Naive thymus-derived CD8-positive, alpha-beta T cell (primary cell): ENCODE measurements at places on chromosomes 11 and 22.
A peak's percentile ranks its signal among the peaks of the same experiment; 100 is the strongest.

- DNase-seq: no peak
Observed at GRCh38 chr11:7635708-7636107, 37.6 kb downstream of the CYB5R2 start.

DNA sequence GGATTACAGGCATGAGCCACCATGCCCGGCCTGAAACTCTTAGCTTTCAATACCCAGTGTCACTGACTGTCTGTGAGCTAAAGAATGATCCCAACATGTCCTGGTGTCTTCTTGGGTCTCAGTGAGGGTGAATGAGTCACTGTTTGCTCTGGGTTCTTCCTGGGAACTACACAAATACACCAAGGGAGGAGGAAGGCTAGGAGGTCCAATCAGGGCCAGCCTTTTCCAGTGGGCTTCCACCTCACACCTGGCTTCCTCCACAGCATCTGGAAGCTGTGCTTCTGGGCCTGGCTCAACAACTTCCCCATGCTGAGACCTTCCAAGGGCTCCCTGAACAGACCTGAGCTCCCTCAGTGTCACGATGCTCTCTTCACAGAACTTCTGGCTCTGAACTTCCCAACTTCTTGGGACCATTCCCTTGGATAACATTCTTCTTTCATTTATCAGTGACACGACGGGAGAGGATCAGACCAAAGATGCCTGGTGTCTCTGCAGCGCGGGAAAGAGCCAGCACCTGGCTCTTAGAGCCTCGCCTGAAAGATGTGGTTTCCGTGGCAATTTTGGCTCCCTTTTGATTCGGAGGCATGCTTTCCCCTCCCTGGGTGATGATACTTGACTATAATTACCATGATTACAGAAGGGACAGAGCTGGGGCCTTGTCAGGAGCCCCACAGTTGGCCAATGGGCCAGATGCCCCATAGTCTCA is 22.3 kb upstream of the CHRM4 start:
- no peak for DNase-seq

DNA sequence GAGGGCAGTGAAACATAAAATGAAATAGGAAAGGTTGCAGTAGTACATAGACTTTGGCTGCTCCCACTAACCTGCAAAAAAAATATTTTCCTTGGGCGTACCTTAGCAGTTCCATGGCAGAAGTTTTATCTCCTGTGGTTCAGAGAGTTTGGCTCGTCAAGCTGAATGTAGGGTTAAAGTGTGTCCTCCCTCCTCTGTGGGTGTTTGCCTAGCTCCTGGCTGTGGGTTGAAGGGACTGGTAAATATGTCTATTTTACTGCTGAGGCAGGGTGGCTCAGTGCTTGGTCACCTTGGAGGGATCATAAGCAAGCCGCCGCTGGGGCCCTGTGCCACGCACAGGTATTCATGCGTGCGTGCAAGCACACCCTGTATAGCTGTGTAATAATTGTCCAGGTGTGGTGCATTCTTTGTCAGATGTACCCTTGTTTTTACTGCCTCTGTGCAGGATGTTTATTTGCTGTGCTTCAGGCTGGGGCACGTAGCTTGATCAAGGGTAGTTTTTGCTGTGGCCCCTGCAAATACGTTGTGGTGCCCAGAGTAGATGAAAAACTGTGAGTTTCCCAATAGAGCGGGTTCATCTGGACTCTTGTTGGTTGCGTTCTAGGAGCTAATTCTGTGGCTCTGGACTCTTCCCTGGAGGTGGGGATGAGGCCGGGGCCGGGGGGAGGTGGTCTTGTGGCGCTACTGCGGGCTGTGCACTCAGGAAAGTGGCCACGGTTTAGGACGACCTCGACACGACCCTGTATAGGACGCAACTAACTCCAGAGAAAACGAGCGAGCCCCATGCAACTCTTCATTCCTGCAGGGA is 732 bp upstream of the SORL1 start:
- peak; percentile 51 for DNase-seq

GRCh38 chr11:73531386-73531785 is 66.5 kb downstream of the FAM168A start:
- no peak for DNase-seq

GRCh38 chr22:50734986-50735738 is 2.8 kb upstream of the ACR start:
- no peak for DNase-seq

DNA sequence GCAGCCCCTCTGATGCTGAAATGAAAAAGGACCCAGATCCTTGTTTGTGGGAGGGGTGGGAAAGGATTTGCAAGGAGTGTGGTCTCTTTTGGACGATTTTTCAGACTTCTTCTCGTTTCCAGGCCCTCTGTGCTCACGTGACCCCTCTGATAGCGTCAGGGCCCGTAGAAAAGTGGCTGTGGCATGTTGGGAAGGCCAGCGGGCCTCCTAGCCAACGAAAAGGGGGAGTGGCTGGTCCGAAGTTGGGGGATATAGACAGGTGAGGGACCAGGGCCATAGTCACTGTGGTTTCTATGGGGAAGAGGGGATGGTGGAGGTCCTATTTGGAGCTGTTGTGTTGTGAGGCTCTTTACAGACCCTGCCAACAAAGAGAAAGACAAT is 6.6 kb downstream of the PARVB start:
- DNase-seq: no peak

DNA sequence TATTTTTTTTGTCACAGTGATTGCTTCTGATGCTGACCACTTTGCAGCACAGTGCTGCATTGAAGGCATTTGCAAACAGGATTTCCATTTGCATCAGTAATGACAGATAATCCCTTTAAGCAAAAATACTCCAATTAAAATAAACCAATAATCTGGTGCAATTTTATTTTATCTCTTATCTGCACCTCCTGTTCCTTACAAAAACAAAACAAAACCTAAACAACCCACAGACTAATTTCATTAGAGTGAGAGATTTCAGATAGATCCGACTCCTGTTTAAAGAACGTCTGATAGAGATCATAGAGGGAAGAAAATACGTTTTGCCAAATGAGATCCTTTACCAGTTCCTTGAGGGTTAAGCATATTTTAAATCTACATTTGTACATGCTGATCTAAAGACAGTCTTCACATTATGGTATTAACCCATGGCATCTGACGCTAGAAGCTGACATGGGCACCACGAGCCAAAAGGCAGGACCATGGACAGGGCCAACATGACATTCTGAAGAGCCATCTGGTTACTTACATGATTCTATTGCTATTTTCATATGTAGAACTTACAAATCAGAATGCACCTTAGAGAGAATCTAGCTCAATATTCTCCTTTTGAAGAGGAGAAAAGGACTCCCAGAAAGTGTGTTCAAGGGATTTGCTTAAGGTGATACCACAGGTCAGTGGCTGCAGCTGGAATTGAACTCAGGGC is 286.2 kb upstream of the NARS2 start:
- no peak for DNase-seq

GRCh38 chr11:130528298-130529261 is 80.1 kb downstream of the ADAMTS15 start:
- no peak for DNase-seq

DNA sequence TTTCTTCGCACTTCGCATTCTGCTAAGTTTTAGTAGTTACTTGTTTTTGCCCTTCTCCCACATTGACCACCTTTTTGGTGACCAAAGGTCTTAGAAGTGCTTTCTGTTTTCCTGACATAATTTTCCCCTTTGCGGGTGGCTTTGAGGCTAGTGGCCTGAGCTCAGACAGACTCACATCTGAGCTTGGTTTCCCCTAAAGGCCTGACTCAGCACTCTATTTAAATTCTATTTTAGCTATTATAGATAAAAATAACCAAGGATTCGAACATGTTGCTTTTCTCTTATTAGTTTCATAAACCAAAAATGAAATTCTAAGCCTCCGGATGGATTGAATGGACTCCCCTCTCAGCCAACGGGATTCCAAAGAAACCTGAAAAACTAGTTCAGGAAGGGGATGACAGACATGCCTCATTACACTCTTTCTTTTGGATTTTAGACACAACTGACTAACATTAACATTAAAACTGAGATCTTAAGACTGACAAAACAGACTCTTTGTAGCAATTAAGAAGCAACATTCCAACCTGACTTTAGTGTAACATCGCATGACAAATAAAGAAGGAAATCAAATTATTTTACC is 258.5 kb downstream of the LUZP2 start:
- no peak for DNase-seq
